ENCODE measurements at places on chromosomes 4 and X.

GRCh38 chr4:40562681-40563080, 67.0 kb downstream of the RBM47 start:
- no peak for DNase-seq

GRCh38 chr4:177229331-177229730, 80.3 kb upstream of the NEIL3 start:
- peak; percentile 7 for DNase-seq

GRCh38 chrX:116009861-116010710, 160.5 kb upstream of the AGTR2 start:
- DNase-seq = no peak

DNA sequence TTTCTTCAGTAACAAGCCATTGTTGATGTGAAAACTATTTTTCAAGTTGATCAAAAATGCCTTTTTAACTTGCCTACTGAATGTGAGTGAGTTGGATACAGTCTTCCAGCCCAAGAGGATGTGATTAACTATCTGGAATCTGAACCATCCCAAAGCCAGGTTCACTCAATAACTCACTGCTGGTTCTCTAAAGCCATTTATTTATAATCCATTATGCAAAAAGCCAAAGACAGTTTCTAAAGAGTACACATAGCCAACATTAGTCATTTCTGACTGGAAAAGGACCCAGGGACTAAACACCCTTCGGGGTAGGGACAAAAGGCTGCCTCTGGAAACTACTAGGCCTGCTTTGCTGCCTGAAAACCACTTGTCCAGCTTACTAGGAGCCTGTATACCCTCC, 109.6 kb downstream of the SHROOM4 start:
- DNase-seq = peak; percentile 16

- DNase-seq = no peak
Observed at GRCh38 chr4:1534876-1535526, 128.8 kb upstream of the NKX1-1 start.

DNA sequence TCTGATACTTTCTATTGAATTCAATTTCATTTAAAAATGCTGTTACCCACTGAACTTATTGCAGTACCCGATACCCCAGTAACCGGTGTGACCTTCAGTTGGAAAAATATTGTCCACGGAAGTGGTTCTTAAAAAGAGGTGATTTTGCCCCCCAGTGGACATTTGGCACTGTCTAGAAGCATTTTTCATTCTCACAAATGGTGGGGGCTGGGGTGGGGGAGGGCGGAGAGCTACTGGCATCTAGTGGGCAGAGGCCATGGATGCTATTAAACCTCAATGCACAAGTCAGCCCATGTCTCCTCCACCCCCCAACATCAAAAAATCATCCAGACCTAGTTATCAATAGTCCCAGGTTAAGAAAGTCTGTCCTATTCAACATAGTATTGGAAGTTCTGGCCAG, 19.6 kb upstream of the CHM start:
- no peak for DNase-seq

GRCh38 chr4:76803522-76803921, 94.4 kb downstream of the SOWAHB start:
- peak; percentile 68 for DNase-seq

DNA sequence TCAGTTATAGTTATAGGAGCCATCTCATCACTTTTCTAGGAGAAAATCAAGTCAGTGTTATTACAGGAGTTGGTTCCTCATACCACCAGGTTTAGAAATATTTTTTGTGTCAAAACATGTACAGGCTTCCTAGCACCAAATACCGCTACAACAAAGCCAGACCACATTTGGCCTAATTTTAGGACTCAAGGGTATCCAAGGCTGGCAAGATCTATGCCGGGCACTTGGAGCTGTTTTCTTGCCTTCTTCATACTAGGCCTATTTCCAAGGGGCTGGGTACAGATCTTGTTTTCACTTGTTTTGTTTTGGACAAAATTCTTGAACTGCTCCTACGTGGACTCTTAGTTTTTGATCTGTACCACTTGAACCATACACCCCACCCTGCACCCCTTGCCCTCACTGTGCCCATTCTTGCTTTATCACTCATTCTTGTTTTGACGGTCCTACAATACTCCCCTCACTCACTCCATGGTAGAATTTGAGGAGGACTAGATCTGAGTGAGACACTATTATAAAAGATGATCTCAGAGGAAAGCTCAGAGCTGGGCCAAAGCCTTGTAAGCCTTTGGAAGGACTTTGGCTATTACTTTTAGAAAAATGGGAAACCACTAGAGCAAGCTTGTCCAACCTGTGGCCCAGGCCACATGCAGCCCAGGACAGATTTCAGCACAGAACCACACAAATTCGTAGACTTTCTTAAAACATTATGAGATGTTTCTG, 17.7 kb upstream of the TMEM144 start:
- no peak for DNase-seq

- no peak for DNase-seq
Observed at GRCh38 chr4:112593438-112594133, 43.1 kb downstream of the ZGRF1 start.

DNA sequence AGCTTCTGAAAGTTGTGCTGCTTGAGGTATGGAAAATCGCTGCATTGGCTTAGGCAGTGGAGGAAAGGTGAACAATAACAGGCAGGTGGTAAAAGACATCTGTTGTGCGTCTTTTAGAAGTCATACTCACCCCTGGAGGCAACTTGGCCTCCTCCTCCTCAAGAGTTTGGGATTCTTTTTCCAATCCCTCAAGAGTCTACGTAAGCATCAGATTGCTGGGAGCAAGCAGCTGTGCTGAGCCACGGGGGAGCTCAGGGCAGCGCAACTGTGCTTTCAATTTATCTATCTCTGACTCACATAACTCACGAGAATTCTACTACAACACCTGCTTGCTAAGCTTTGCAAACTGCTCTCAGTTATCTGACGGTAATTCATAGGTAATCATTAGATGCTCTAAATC, 6.4 kb upstream of the RBMX2 start:
- no peak for DNase-seq

DNA sequence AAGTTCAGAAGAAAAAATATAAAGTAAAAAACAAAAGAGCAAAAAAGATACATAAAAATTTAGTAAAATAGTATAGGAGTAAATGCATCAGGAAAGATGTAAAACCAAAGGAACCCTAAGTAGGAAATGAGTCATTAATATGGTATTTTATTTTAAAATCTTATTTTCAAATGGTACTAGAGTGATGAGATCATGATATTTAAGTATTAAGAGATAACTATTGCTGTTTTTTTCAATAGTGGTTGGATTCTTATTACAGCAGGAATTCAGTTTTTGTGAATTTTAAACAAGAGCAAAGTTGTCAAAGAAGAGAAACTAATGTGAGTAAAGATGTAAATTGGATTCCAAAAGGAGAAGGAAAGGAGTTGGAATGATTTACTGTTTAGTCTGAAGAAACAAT, 20.0 kb downstream of the EMCN start:
- DNase-seq = peak; percentile 58

DNA sequence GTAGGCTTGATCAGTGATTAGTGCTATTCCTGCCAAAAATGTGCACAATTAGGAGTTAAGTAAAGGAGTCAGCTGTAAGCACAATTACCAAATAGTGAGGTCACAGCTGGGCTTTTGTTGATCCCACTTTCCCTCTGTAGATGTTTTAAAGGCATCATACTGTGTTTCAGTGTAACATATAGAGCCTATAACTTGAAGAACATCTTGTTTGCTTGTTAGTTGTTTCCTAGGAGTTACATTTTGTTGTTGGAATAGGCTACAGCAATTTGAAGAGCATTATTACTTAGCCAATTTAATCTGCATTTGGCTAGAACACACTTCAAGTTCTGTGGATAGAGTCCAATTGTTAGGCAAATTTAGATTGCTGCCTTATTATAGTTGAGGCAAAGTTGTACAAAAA, 210.7 kb upstream of the MAD2L1 start:
- no peak for DNase-seq

DNA sequence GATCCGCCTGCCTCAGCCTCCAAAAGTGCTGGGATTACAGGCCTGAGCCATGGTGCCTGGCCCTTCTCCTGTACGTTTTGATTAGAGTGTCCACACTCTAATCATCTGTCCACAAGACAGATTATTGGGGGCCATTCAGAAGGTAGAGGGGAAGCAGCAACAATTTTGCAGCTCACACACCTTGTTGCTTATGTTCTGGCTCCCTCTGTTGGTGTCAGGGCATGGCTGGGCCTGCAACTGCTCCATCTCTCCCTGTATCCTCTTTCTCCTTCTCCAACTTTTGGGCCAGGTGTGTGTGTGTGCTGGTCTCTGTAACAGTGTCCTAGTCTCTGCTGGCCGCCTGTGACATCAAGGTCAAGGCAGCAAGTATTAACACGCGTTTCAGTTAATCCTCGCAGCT, 125.5 kb upstream of the MBNL3 start:
- no peak for DNase-seq

- DNase-seq = no peak
Observed at GRCh38 chr4:124414276-124415040, 298.1 kb downstream of the ANKRD50 start.

- no peak for DNase-seq
Observed at GRCh38 chr4:26058537-26058936, 144.5 kb downstream of the SMIM20 start.

DNA sequence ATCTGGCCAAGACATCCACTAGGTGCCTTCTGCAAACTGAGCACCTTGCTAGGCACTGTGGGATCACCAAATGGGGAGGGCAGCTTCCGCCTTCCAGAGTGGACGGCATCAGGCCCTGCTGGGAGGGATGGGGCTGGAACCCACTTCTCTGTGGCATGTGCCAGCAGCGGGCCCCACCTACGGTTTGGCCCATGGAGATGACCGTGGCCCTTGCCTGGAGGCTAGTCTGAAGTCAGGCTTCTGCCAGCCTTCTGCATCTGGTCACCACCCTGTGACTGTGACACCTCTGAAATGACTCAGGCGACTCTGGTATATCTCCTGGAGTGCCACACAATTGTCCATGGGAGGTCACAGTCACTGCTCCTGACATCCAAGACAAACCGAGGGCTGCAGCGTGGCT, 7.2 kb downstream of the SSR4 start:
- no peak for DNase-seq

Measured in kidney capillary endothelial cell (primary cell).